ENCODE measurements at places on chromosomes 2 and 18.

GRCh38 chr2:208939852-208940251, 484.0 kb upstream of the MAP2 start:
- DNase-seq: no peak

DNA sequence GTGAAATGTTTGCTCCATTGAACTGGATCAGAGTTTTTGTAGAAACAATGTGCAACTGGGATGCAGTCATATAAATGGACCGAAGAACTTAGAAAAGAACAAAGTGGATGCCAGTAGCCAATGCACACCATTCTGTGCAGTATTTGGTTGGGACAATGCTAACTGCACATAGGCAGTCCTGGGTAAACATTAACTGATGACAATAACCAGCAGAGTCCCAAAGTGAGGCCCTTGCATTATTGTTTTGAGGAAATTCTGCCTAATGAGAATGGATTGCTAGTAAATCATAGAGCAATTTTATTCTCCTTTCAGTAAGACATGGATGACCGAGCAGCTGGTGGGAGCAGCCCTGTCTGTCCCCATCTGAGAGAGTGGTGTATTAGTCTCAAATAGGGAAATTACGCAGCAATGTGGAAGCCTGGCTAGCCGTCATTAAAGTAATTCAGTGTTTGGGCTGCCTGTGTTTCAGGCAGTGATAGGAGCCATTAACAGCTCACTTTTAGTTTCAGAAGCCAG, 94.9 kb downstream of the KCTD1 start:
- DNase-seq: no peak

DNA sequence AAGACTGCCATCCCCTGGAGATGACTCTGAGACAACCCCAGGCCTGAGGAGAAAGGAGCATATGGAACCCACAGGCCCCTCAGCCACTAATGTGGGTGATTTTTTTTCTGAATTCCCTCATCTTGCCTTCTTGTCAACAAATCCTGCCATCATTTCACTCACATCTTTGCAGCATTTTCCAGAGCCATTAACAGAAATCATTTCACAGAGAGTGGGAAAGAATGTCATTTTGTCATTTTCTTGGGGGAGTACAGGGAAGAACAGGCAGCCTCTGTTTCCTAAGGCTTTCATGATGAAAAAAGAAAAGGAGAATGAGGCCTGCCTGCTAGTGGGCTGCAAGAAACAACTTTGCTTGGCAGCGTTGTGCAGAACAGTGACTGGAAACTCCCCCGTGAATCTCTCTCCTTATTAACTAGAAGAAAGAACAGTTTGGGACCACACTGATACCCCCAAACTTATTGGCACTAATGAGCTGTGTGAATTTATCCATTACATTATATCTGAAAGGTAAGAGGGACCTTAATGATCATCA, 1464.6 kb upstream of the CELF4 start:
- DNase-seq: no peak

DNA sequence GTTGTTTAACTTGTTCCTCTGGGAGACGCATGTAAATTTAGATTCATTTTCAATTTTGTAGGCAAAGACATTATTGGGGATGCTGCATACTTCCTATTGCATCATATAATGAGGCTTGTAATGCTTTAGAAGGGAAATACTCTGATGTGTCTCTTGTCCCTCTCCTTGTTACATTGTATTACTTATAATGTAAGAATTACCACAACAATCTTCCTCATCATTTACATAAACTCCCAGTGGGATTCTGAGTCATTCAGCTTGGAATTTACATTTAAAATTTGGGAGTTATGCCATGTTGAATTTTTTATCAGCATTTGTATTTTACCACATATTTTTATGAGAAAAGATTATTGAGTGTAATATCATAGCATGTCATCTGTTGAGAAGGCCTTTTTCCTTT, 963.4 kb upstream of the NRXN1 start:
- no peak for DNase-seq

- no peak for DNase-seq
Measured at GRCh38 chr18:73199151-73199550, 331.4 kb upstream of the NETO1 start.

DNA sequence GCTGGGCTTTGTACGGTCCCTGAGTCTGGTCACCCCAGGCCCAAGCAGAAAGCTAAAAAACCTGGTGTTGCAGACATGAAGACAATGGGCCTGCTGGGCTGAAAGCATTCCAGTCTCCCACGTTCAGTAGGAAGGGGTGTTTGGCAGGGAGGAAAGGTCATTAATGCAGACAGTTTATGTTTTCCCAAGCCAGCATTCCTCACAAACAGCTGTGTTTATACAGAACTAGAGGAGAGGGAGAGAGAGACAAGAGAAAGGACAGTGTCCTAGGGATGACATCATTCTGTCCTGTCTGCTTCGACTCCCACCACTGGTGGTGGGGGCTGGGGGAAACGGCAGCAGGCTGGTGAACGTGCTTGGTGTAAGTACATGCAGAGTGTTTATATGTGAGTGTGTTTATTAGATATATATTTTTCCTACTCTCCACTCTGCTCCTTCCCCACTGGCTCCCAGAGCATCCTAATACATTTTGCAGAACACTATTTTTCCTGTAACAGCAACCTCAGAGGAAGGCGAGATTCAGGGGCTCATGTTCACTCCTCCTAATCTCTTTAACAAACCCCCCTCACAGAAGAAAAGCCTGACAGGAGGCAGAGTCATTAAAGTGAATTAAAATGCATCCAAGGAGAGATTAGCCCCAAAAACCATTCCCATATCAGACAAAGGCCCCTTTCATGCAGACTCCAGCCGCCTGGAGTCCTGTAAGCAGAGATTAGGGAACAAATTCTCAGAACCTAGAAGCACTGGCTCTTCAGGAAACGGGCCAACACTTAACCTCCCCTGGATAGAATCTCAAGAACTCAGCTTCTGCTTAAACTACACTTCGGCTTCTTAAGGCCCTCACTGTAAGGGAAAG, 380.4 kb downstream of the TNS1 start:
- no peak for DNase-seq

GRCh38 chr2:217948897-217949296, 53.9 kb downstream of the TNS1 start:
- DNase-seq: no peak

DNA sequence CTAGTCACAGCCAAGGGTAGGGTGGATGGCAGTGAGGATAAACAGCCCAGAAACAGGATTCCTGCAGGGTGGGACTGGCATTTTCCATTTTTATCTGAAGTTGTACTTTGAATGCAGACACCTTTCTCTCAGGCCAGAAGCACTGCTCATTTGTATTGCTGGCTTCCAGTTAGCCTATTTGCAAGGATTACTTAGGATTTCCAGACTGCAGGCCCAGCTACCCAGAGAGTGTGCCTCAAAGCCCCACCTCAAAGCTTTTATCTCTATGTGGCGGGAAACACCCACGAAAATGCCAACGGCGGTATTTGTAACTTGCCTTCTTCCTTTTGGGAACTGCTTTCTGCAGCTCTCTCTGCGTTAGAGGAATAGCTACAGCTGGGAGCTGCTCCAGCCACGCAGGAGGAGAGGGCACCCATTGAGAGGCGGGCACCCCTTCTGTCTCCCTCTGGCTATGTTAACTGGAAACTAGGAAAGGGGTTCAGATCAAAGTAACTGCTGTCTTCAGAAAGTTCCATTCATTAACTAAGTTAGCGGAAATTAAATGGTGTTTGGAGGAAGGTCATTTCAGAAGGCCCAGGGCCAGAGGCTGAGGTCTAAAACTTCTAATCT, 144.9 kb downstream of the TGIF1 start:
- peak; percentile 24 for DNase-seq

DNA sequence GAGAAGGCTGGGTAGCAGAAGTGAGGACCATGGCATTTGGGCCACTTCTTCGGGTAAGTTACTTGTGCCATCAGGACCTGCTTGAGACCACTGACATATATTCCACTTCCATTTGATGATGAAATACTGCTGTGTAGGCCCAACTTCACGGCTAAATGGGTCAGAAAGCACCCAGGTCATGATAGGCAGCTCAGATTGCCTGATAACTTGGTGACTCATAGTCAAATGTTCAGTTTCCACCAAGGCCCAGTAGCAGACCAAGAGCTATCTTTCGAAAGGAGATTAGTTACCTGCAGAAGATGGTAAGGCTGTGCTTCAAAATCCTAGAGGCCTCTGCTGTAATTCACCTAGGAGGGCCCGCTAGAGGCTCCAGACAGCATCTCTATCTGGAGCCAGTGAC, 31.8 kb upstream of the MEX3C start:
- DNase-seq: no peak

DNA sequence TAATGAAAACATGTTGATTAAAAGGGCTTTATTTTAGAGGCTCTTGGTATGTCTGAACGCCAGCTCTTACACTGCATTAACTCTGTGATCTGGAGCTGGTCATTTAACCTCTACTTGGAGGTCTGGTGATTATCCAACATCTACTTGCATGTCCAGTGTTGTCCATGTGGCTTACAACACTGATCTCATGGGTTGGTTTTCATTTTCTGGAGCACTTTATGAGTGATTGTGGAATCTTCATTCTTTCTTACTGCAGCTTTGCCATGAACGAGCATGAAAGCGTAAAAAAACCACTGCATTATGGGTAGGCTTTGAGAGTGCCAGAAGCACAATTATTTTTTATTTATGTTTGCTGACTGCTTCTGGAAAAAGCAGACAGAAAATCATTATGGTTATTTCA, 4.8 kb downstream of the CCDC195 start:
- no peak for DNase-seq

DNA sequence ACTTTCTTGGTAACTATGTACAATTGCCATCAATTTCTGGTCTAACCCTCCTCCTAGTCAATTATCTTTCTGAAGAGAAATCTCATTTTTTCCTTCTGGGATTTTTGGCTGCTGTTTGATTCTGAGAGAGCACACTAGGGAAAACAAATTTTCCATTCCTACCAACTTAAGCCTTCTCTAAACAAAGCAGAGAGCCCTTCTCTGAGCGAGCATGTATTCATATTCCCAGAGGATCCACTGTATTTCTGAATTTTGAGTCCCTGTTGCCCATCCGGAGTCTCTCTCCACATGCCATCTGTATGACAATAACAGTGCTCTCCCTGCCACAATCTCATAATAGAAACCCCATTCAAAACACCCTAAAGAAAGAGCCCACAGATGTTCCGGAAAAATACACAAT, 78.5 kb downstream of the MAIP1 start:
- DNase-seq: no peak

DNA sequence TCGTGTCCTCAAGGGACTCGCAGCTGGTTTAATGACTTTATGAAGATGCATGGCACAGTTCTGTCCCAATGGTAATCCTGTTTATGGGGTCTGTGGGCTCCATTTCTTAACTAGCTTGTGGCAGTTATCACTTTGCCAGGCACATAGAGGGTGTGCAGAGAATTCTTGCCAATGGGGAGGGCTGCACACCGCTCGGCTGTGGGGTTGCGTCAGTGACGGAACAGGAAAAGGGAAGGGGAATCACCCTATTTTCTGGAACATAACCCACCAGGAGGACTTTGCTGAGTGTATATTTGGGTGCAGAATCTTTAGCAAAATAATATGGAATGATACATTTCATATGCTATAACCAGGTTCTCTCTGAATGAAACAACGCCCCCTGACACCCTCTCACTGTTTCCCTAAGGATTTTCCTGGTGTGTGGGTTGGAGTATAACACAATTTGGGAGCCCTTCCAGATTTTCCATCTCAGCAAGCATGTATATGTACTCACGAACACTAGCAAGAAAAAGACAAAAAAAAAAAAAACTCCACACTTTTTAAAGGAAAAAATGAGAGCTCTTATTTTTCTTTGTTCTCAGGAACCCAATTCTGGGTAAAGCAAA, 43.9 kb upstream of the TRIB2 start:
- no peak for DNase-seq

DNA sequence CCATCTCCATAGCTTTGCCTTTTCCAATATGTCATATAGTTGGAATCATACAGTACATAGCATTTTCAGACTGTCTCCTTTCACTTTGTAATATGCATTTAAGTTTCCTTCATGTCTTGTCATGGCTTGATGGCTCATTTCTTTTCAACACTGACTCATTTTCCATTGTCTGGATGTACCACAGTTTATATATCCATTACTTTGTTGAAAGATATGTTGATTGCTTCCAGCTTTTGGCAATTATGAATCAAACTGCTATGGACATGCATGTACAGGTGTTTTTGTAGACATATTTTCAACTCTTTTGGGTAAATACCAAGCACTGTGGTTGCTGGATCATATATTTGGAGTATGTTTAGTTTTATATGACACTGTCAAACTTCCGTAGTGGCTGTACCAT, 26.3 kb downstream of the ACSL3 start:
- no peak for DNase-seq

GRCh38 chr2:233185963-233186362, 65.5 kb upstream of the ATG16L1 start:
- DNase-seq: no peak

GRCh38 chr18:45046228-45046627, 365.5 kb downstream of the SETBP1 start:
- DNase-seq: no peak

- DNase-seq: no peak
Measured at GRCh38 chr2:85449214-85449588, 30.7 kb downstream of the SH2D6 start.

GRCh38 chr18:28167835-28168349, 9.0 kb downstream of the CDH2 start:
- no peak for DNase-seq

DNA sequence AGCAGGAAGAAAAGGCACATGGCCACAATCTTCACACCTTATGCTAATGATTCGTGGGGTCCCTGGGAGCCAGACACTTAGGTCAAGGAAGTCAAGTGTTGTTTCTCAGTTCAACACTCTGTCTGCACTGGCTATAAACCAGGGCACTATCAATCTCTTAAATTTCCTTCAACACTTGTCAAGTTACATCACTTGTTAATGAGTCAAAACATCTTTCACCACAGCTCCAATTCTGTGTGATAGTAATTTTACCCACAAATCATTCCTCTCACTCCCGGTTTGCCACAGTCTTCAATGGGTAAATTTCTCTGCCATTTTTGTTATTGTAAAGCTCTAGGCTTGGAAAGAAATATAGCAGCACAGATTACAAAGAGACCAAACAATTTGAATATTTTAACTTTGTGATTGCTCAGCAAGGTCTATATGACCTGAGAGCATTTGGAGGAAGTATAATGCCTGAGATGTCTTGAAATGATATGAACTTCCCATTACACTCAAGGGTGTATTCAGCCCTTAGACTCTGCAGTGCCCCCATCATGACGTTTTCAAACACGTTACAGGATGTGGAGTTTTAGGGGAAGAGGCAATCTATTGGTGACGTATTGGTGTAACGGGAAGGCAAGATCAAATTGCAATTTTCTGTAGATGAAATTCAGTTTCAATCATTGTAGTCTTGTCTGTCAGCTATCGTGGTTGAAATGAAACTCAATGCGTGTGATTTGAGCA, 78.7 kb downstream of the ICOS start:
- peak; percentile 35 for DNase-seq

GRCh38 chr2:232900811-232901735, 31.0 kb downstream of the SNORC start:
- no peak for DNase-seq
